ENCODE measurements at places on chromosomes 16 and 17. TPM values are rescaled to one million over a fixed set of nuclear protein-coding genes. Genes with fewer than 3 reads are reported as not detected.

Gene FNDC8
- not detected for total RNA-seq

Gene FOXL1
- total RNA-seq = 2.0 TPM

Gene RNF227
- 1.2 TPM for total RNA-seq

Gene AGRP
- not detected for total RNA-seq

Gene TNFSF13
- 28.5 TPM for total RNA-seq

Gene MARVELD3
- total RNA-seq = 167 TPM

Gene HSPB9
- not detected for total RNA-seq

Gene GALR2
- total RNA-seq = not detected

Gene TMC8
- 10.0 TPM for total RNA-seq

Gene GPRC5B
- total RNA-seq = 22.9 TPM

- DNase-seq = no peak
Observed at GRCh38 chr16:65681406-65681805, 559.5 kb upstream of the CDH11 start.

GRCh38 chr16:81940781-81941560 is 70.3 kb downstream of the SDR42E1 start:
- DNase-seq = no peak

DNA sequence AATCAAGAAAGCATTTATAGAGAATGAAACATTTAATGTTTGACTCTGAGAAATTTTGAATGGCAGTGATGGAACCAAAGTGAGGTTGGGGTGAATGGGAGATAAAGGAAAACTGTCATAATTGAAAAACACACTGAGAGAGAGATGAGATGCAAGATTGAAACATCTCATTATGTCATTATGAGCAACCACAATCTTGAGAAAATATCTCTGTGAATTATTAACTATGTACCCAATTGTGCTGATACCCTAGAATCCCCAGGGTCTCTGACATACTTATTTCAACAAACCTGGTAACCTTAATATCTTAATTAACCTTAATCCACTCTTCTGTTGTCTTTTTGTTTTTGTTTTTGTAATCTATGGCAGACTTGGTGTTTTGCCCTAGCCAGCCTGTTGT is 143.5 kb upstream of the HLF start:
- no peak for DNase-seq

DNA sequence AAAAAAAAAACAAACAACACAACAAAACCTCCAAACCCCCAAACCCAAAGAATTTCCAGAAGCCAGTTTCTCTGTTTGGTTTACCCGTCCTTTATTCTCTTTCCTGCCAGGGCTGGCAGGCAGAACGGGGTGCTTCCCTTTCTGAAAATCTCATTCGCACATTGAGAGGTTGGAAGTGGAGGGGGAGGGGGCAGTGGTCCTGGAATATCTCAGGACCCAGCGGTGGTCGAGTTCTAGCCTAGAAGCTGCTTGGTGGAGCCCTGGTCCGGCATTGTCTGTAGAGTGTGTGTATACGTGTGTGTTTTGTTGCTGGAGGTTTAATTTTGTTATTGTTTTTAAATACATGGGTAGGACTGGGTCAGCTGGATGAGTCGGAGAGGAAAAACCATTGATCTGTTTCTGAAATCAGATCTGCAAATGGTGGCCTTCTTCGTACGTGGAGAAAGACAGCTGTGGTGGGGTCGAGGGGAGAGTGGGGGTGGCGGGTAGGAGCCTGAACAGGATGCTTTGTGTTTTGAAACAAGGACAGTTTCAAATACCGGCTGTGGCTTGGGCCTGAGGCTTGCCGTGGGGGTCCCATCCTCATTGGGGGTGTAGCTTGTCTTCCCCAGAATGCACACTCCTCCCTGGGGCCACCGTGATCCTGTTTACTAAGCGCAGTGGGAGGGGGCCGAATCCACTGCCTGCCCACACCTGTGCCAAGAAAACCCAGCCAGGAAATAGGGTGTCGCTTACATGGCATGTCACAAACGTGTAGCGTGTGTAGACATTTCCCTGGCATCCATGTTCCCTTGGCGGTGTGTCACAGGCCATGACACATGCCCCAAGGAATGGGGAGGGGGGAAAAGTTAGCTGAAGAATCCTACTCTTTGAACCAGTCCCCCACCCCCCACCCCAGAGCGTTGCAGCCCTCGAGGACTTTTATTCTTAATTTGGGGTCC is 1.6 kb downstream of the CMIP start:
- DNase-seq = peak; percentile 44

GRCh38 chr16:27485126-27485525 is 64.6 kb downstream of the GTF3C1 start:
- no peak for DNase-seq

DNA sequence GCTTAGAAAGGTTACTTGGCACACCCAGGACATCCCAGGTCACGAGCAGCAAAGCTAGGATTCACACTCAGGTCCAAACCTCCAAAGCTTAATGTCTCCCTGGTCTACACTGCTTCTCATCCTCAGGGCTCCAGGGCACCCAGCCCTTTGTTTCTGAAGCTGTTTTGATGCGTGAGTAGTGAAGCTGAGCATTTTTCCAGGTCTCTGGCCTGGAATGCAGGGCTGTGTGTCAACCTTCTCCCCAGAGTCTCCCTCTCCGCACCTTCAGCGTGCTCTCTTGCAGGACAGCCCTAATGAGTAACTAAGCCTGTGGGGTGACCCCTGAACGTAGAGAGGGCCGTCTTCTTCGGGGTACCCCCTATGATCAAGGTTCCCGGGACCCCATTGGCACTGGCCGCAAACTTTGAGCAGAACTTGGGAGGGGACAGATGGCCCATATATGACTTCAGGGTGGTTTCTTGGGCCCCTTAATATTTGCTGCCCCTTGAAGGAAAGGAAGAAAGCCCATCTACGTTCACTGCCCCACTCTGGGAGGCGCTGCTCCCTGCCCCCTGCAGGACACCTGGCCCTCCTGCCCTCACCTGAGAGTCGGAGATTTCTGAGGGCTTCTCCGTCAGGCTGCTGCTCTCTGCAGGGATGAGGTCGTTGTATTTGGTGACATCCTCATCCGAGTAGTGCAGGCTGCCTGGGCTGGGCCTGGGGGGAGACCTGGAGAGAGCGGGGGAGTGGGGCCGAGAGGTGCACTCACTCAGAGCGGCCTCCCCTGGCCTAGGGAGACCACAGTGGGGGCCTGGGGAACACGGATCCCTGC is 36.4 kb upstream of the CDC42EP4 start:
- no peak for DNase-seq

GRCh38 chr16:79329166-79329521 is 271.4 kb downstream of the MAF start:
- DNase-seq = no peak

- DNase-seq = no peak
Observed at GRCh38 chr16:19073344-19073743, 5.9 kb downstream of the COQ7 start.

- no peak for DNase-seq
Observed at GRCh38 chr17:56624912-56625311, 31.4 kb downstream of the NOG start.

DNA sequence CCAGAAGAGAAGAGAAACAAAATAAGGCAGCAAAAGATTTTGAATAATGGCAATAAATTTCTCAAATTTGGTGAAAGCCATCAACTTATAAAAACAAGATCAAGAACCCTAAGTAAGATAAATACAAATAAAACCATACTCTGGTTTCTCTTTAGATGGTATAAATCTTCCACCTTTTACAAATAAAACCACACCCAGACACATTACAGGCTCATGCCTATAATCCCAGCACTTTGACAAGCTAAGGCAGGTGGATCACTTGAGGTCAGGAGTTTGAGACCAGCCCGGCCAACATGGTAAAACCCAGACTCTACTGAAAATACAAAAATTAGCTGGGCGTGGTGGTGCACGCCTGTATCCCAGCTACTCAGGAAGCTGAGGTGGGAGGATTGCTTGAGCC is 43.8 kb downstream of the TTLL6 start:
- no peak for DNase-seq

DNA sequence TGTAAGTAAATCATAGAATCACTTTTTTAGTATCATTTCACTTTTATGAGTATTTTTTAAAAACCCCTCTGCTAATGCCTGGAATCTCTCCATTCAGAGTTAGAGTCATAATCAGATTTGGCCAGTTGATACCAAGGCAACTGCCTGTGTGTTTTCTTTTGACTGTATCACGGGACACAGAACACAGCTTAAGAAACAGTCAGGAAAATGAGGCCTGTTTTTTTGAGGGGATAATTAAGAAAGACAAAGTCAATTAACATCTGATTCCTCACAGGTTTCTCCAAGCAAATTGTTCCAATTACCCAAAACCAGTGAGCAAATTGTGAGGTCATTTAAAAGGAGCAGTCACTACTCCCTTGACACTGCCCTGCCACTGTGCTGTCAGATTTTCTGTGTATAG is 944.5 kb upstream of the SOX9 start:
- no peak for DNase-seq

DNA sequence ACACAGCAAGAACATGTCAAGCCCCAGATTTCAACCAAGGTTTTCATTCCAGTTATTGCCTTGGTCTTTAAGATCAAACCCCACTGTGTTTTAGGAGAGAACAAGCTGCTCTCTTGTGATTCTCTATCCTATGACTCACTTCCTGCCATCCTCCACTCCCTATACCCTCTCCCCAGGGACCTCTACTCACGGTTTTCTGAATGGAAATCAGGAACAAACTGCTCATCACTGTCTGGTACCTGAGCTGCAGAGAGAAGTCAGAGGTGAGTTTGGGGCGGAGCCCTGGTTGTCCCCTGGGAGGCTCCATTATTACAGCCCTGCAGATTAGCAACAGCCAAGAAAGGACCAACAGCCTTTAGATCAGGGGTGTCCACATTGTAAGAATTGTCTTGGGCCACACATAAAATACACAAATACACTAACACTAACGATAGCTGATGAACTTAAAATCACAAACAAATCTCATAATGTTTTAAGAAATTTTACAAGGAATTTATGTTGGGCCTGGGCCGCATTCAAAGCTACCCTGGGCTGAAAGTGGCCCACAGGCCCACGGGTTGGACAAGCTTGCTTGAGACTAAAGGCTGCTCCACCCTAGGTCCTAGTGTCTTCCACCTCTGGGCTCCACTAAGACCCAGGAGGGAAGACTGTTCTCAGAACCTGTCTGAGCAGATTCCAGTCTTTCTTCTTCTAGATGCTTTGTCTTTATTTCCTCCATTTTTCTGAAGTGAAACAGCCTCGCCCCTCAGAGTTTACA is 9.7 kb downstream of the ETV4 start:
- DNase-seq = no peak

- peak; percentile 63 for DNase-seq
Observed at GRCh38 chr17:19513897-19514488, 19.7 kb upstream of the SLC47A1 start.

- no peak for DNase-seq
Observed at GRCh38 chr16:11130978-11131665, 124.9 kb downstream of the SOCS1 start.

DNA sequence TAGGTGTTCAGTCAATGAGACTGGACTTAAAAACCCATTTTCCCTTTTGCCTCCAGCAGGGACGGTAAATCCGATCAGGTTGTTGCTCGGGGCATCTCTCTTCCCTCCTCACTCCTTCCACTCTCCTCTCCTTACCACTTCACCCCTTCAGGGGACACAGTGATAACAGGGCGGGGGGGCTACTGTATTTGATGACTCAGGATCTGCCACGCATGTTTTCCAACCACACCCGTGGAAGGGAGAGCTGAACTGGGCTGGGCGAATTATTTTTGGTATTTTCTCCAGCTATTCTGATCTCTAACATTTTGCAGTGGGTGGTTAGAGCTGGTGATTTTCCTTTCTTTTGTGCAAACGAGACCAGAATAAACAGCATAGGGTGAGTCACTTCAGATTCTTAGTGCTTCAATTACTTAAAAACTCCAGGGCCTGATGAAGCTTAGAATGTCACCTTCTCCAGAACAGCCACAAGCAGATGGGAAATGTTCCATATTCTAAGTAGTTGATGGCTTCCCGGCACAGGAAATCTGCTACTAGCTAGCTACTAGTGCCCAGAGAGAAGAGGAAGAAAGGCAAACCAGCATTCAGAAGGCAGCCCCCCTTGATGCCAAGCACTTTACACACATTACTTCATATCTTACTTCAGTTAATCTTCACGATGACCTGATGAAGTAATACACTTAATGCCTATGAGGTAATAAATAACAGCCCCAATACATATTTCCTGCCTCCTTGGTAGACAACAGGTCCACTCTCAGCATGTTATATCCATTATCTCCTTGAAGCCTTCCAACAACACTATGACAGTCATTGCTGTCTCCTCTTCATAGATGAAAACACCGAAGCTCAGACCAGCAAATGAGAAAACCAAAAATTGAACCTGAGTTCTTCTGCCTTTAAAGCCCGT is 74.1 kb downstream of the ASIC2 start:
- no peak for DNase-seq

GRCh38 chr16:53886482-53887378 is 182.8 kb downstream of the FTO start:
- no peak for DNase-seq

GRCh38 chr17:57395721-57396321 is 139.5 kb downstream of the MSI2 start:
- DNase-seq = no peak

- no peak for DNase-seq
Observed at GRCh38 chr17:9844153-9844552, 18.4 kb downstream of the GLP2R start.

GRCh38 chr17:81456798-81457197 is 55.8 kb downstream of the ACTG1 start:
- DNase-seq = no peak

GRCh38 chr17:17940441-17940911 is 31.7 kb downstream of the TOM1L2 start:
- no peak for DNase-seq

- peak; percentile 53 for DNase-seq
Observed at GRCh38 chr16:23182206-23182678, 303 bp upstream of the SCNN1G start.

DNA sequence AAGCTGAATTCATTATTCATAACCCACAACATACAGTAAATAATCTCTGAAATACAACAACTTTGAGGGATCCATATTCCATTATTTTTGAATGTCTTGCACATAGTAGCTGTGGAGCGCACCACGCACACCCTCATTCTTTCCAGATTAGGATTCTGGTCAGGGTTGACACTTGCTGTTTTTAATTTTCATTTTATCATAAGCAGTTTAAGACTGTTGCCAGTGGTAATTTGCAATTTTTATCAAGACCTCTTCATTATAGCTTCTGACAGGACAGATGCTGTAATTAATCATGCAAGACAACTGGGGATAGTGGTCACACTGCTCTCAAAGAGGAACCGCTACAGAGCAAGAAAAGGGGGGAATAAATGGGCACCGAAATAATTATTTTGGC is 109.7 kb downstream of the TOX3 start:
- DNase-seq = no peak

GRCh38 chr16:67301080-67301782 is 21.9 kb downstream of the PLEKHG4 start:
- no peak for DNase-seq

GRCh38 chr17:12227547-12227946 is 206.9 kb downstream of the MAP2K4 start:
- DNase-seq = no peak

GRCh38 chr16:78522327-78522726 is 422.9 kb downstream of the WWOX start:
- DNase-seq = no peak

- peak; percentile 67 for DNase-seq
Observed at GRCh38 chr17:64024781-64025731, 4.6 kb upstream of the ICAM2 start.

- DNase-seq = no peak
Observed at GRCh38 chr17:15323131-15323530, 18.3 kb downstream of the TEKT3 start.

- no peak for DNase-seq
Observed at GRCh38 chr17:72952641-72953315, 139.7 kb downstream of the SLC39A11 start.

GRCh38 chr17:67238991-67239390 is 6.0 kb downstream of the HELZ start:
- no peak for DNase-seq

GRCh38 chr16:55690841-55691240 is 35.1 kb downstream of the SLC6A2 start:
- no peak for DNase-seq

Measured in Peyer's patch (tissue), 4 donors.